Amygdala (tissue), 56 donors: ENCODE measurements at places on chromosomes 2 and 18.

DNA sequence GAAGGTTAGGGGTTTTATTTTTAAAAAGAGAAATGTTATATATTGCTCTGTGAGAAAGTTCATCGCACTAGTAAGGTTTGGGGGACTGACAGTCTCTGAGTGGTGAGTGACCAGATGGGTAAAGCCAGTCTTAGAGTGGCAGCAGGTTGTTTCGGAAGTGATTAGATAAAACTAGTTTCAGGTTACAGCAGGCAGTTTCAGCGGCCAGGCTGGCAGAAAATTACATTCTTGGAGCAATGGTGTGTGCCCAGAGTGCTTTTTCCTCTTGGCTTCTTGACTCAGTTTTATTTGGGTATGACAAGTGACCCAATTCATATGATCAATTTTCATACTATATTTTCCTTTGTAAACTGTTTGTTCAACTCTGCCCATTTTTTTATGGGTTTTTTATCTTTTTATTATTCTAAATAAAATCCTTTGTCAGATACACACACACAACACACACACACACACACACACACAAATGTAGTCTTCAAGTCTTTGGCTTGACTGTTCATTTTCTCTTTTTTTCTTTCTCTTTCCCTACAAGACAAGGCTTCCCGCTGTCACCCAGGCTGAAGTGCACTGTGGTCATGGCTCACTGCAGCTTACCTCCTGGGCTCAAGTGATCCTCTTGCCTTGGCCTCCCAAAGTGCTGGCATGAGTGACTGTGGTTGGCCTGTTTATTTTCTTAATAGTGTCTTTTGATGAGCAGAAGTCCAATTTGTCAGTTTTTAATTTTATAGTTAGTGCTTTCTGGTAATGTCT, 30.9 kb downstream of the RALBP1 start:
- no peak for DNase-seq

GRCh38 chr2:200087451-200087850, 132.1 kb downstream of the MAIP1 start:
- no peak for DNase-seq

- no peak for DNase-seq
Measured at GRCh38 chr18:9714266-9715087, 6.4 kb downstream of the RAB31 start.

GRCh38 chr18:44887227-44887631, 206.5 kb downstream of the SETBP1 start:
- no peak for DNase-seq

DNA sequence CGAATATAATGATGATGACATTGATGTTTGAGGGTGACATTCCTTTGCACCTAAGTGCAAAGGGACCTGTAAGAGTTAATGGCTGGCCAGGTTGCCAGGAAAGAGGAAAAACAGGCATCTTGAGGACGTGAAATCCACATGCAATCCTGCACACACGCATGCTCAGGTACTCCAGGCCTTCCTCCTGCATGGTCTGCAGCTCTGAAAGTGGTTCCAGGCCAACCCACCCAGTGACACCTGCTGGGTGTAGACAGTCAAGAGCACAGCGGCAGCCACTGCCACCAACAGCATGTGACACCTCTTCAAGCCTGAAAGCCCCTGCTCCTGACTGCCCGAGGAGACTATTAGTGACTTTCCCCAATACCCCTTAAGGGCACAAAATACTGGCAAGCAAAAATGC, 101.6 kb downstream of the PIEZO2 start:
- no peak for DNase-seq

DNA sequence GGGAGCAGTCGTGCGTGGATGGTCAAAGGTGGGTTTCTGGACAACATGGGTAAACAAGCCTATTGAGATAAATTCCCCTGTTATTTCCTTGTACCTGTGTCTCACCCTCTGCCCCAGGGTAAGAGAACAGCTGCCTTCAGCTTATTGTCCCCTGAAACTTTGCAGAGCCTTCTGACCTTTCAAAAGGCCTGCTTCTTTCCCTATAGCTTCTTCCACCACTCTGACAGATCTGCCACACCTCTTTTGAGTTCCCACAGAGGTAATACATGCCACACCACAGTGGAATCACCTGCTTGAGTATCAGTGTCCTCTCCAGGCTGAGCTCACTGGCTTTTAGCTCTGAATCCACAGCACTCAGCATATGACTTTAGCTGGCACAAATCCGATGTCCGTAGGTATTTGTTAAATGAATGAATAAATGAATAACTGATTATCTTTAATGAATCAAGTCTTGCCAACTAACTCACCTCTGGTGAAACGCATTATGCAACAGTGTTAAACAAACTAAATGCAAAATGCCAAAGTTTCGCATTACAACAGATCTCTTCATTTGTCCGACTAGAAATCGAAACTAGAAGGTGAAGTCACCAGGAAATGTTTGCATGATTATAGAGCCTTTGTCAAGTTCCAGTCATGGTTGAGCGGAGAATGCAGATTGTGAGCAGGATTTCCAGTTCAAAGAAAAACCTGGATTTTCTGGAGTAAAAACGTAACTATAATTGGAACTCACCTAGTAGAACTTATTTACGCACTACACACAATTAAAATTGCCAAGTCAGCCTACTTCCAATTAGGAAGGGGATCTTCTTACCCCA, 16.4 kb downstream of the DYNAP start:
- no peak for DNase-seq

- DNase-seq: no peak
Measured at GRCh38 chr2:128622371-128622770, 303.7 kb upstream of the HS6ST1 start.

DNA sequence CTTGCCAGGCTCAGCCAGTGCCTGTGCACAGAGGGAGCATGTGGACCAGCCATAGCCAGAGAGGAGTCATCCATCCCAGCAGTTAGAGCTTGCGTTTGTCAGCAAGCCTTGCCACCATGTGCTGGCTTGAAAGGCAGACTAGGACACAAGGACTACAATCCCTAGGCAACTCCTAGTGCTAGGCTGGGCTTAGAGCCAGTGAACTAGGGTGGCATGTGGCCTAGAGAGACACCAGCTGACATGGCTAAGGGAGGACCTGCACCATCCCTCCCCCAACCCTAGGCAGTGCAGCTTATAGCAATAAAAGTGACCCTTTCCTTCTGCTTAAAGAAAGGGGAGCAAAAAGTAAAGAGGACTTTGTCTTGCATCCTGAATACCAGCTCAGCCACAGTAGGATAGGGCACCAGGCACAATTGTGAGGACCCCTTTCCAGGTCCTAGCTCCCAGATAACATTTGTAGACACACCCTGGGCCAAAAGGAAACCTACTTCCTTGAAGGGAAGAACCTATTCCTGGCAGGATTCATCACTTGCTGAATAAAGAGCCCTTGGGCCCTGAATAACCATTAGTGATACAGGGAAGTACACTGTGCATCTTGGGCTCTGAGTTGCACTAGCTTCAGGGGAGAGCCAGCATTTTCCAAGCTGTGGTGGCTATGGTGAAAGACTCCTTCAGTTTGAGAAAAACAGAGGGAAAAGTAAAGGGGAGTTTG, 38.7 kb upstream of the UXS1 start:
- no peak for DNase-seq

GRCh38 chr2:26246818-26247217, 2.1 kb downstream of the HADHB start:
- DNase-seq: no peak
